BJ (cell line): ENCODE measurements at places on chromosomes 6 and 20.
A peak's percentile ranks its signal among the peaks of the same experiment; 100 is the strongest.

DNA sequence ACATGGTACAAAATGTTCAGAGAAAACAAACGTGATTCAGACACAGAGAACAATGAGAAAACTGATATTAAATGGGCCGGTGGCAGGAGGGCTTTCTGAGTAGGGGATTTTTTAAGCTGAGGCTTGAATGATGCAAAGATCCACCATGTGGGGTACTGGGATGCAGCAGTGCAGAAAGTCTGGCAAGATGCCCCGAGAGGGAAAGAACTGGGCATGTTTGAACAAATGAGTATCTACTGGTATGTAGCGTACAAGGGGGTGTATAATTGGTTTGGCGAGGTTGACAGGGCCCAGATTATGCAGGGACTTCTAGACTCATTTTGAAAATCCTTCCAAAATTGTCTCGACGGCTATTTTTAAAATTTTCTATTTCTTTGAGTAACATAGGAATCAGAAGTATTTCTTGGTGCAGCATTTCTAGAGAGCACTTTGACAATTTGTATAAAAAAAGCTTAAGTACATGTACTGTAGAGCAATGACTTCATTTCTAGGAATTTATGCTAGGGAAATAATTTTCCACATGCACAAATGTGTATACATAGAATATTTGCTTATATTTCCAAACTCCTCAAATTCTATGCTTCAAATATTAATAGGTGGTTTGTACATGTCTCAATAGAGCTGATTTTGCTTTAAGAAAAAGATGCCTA is 119.6 kb upstream of the DOK5 start:
- no peak for DNase-seq

DNA sequence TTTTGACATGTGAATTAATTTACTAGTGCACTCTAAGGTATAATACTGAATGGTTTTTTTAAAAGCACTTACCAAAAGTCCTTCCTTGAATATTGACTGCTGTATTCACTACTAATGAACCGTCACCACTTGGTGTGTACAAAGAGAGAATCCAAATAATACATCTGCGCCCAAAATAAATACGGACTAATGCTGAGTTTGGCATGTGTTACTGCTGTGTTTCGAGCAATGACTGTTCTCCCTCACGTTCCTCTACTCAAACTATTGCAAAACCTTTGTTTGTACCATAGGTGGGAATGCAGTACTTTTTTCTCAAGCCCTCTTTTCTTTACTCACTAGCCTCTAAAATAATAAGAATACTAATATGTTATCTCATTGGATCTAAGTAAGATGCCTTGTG is 305.5 kb downstream of the QKI start:
- no peak for DNase-seq

- DNase-seq = no peak
These were observed 12.1 kb downstream of the TAF4 start for GRCh38 chr20:62053465-62054196.

GRCh38 chr6:165922309-165922794 is 245.3 kb downstream of the TBXT start:
- no peak for DNase-seq

GRCh38 chr6:105452924-105453756 is 50.3 kb upstream of the PREP start:
- no peak for DNase-seq

DNA sequence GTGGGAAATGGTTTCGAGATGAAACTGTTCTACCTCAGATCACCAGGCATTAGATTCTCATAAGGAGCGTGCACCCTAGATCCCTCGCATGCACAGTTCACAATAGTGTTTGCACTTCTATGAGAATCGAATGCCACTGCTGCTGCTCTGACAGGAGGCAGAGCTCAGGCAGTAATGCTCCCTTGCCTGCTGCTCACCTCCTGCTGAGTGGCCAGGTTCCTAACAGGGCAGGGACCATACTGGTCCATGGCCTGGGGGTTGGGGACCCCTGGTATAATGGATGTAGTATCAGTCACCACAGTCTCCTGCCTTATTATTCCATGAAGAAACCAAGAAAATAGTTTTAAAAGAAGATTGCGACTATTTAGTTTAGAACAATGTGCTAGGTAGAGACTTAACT is 127.5 kb downstream of the BCKDHB start:
- DNase-seq = no peak

DNA sequence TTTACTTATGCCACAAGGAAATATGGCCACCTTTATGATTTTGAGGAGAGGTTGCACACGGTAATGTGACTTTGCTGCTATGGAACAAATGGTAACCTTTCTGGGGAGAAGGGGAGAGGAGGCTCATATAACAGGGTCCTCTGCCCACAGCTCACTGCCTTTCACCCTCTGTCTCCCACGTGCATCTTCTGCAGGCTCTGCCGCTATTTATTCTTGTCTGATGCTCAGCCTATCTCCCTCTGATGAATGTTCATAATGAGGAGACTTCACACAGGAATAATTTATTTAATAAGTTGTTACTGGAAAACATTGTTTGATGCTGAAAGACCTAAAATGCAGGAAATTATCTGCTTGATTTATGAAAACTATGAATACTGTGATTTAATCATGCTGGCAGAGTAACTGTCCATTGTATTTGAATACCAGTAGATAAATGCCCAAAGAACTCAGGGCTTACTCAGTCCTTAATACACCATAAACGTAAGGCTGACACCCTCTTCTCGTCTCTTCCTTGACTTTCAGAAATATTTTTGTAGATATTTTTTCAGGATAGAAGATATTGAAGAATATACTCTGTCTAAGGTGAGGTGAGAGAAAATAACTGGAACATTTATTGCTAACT is 721.1 kb downstream of the QKI start:
- DNase-seq = no peak

- DNase-seq = no peak
These were observed 21.3 kb downstream of the RNF217 start for GRCh38 chr6:124983383-124984083.

DNA sequence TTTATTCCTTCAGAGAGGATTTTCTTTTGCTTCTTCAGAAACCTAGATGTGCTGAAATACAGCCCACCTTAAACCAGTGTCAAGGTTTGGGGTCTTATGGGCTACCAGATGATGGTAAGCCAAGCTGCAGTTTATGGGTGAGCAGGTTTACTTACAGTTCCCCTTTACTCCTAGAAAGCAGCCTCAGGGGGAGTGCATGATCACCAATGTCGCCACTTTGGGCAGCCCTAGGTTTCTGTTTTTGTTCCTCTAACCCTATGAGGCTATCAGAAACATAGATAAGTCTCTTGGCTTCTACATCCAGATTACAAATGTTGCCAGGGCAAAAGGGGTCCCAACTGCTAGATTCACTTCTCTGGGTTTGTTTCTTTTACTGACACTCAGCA is 67.2 kb downstream of the TRIM27 start:
- no peak for DNase-seq

DNA sequence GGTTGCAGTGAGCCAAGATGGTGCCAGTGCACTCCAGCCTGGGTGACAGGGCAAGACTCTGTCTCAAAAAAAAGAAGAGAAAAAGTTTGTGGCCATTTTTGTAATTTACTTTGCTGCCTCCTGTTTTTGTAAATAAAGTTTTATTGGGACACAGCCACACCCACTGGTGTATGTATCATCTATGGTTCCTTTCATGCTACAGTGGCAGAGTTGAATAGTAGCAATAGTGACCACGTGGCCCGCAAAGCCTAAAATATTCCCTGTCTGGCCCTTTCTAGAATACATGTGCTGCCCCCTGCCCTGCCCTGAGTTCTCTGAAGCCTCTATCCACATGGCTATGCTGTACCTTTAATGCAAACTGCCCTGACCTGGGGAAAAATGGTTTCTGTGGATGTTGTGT is 75.3 kb upstream of the ZNF133 start:
- DNase-seq = no peak

GRCh38 chr6:10141746-10142443 is 273.0 kb downstream of the TFAP2A start:
- DNase-seq = peak; percentile 23

- DNase-seq = peak; percentile 92
These were observed 193.3 kb downstream of the SASH1 start for GRCh38 chr6:148535976-148536375.
